ENCODE measurements at places on chromosomes 16 and 17. TPM values are rescaled to one million over a fixed set of nuclear protein-coding genes. Genes with fewer than 3 reads are reported as not detected.

The ZMYND15 gene
- polyA plus RNA-seq, result 1.6 TPM

The PTGES3L gene
- polyA plus RNA-seq, result 1.0 TPM

The CCL5 gene
- 1.5 TPM for polyA plus RNA-seq

The ASPHD1 gene
- polyA plus RNA-seq, result 11.9 TPM

The CCL16 gene
- 0.14 TPM for polyA plus RNA-seq

The EIF4A3 gene
- polyA plus RNA-seq, result 37.2 TPM

The WNT9B gene
- not detected for polyA plus RNA-seq

The CFDP1 gene
- 57.5 TPM for polyA plus RNA-seq

The TMEM114 gene
- polyA plus RNA-seq, result not detected

The C16orf46 gene
- 1.4 TPM for polyA plus RNA-seq

The CD7 gene
- polyA plus RNA-seq, result 1.0 TPM

The EPX gene
- polyA plus RNA-seq, result not detected

The GNG13 gene
- not detected for polyA plus RNA-seq

The EVPLL gene
- polyA plus RNA-seq, result 0.09 TPM

The NPIPB13 gene
- 10.0 TPM for polyA plus RNA-seq

The CHST4 gene
- polyA plus RNA-seq, result 7.8 TPM

The LGALS3BP gene
- polyA plus RNA-seq, result 102 TPM

The CCL11 gene
- 1.1 TPM for polyA plus RNA-seq

The FN3KRP gene
- 23.1 TPM for polyA plus RNA-seq

The STAC2 gene
- 0.07 TPM for polyA plus RNA-seq

The FSCN2 gene
- 2.5 TPM for polyA plus RNA-seq

The HID1 gene
- polyA plus RNA-seq, result 217 TPM

The PRM3 gene
- polyA plus RNA-seq, result not detected

The GPRC5C gene
- 68.0 TPM for polyA plus RNA-seq

The NFATC2IP gene
- polyA plus RNA-seq, result 22.0 TPM

The SDR42E2 gene
- polyA plus RNA-seq, result 0.07 TPM

The PSMB3 gene
- 104 TPM for polyA plus RNA-seq

The ZPBP2 gene
- polyA plus RNA-seq, result not detected

The ARMC5 gene
- 16.6 TPM for polyA plus RNA-seq

The DPH1 gene
- polyA plus RNA-seq, result 74.4 TPM

The UMOD gene
- polyA plus RNA-seq, result 2.3 TPM

The ABAT gene
- polyA plus RNA-seq, result 26.0 TPM

The KRTAP4-3 gene
- polyA plus RNA-seq, result not detected

The PNPO gene
- polyA plus RNA-seq, result 7.6 TPM

The OSBPL7 gene
- 34.7 TPM for polyA plus RNA-seq

The RAB11FIP4 gene
- polyA plus RNA-seq, result 10.4 TPM

The TMEM238L gene
- polyA plus RNA-seq, result not detected

The TERB1 gene
- not detected for polyA plus RNA-seq

The KRT27 gene
- polyA plus RNA-seq, result not detected

The SAMD14 gene
- 0.80 TPM for polyA plus RNA-seq

The DERL2 gene
- polyA plus RNA-seq, result 77.6 TPM
